CD4-positive, alpha-beta T cell treated with Interferon alpha-2 for 1 hour (primary cell): ENCODE measurements at places on chromosomes 1 and 21.

GRCh38 chr1:46603481-46603857, 599 bp downstream of the MKNK1 start:
- DNase-seq, result no peak

- no peak for DNase-seq
Measured at GRCh38 chr1:167602840-167603239, 27.2 kb upstream of the RCSD1 start.

DNA sequence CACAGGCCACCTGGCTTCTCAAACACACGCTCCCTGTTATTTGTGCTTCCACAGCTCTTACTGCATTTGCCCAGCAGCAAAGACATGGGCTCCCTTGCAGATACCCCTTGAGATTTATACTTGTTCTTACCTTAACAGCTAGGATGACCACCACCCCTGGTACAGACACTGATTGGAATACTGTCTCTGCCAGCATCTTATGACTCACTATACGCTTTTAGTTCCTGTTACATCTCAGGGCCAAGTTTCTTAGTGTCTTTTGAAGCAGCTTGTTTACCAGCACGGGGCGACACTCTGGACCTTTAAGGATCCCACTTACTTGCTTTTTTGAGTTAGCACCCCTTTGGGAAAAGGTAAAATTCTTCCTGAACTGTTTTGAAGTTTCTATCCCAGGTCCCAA, 874.8 kb downstream of the KCNT2 start:
- DNase-seq, result no peak

DNA sequence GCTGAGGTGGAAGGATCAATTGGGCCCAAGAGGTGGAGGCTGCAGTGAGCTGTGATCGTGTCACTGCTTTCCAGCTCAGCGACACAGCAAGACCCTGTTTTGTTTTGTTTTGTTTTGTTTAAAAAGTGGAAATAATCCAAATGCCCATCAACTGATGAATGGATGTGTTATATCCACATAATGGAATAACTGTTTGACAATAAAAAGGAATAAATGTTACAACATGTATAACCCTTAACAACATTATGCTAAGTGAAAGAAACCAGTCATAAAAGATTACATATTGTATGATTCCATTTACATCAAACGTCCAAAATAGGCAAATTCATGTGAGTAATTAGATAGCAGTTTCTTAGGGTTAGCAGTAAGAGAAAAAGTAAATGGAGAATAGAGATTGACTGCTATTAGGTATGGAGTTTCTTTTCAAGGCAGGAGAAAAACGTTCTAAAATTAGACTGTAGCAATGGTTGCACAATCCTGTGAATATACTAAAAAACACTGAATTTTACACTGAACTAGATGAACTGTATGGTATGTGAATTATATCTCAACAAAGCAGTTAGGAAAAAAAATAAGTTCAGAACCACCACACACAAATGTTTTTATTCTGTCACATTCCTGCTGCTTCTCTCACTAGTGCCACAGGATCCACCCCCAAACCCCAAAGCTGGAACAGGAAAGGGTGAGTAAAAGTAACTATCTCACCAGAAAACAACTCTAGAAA, 15.7 kb downstream of the FOXJ3 start:
- peak; percentile 23 for DNase-seq

GRCh38 chr1:110774398-110774797, 98.5 kb upstream of the CD53 start:
- no peak for DNase-seq

DNA sequence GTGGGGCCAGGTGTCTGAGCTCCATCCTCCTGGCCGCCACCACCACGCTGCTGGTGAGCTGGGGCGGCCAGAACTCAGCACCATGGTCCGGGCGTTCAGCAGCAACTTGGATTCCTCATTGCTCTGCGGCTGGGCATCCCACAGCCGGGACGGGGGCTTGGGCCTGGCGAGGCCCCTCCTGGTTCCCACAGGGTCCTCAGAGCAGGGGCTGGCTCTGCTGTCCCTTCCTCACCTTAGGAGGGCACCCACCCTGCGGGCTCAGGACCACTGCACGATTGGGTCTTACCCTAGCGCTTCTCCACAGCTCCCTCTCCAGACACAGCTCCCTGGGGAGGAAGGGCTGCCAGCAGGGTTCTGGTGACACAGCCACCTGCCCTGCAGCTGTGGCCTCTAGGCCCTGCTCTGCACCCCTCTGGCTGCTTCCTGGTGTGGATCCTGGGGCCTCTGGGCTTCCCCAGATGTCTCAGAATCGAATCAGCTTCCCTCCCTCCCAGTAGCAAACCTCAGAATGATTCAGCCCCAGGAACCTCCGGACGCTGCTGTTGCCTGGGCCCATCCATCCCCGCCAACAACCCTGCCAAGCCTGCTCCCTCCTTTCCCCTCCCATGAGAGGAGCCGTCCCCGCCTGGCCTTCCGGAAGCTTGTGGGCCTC, 25.0 kb downstream of the CRYAA start:
- no peak for DNase-seq

DNA sequence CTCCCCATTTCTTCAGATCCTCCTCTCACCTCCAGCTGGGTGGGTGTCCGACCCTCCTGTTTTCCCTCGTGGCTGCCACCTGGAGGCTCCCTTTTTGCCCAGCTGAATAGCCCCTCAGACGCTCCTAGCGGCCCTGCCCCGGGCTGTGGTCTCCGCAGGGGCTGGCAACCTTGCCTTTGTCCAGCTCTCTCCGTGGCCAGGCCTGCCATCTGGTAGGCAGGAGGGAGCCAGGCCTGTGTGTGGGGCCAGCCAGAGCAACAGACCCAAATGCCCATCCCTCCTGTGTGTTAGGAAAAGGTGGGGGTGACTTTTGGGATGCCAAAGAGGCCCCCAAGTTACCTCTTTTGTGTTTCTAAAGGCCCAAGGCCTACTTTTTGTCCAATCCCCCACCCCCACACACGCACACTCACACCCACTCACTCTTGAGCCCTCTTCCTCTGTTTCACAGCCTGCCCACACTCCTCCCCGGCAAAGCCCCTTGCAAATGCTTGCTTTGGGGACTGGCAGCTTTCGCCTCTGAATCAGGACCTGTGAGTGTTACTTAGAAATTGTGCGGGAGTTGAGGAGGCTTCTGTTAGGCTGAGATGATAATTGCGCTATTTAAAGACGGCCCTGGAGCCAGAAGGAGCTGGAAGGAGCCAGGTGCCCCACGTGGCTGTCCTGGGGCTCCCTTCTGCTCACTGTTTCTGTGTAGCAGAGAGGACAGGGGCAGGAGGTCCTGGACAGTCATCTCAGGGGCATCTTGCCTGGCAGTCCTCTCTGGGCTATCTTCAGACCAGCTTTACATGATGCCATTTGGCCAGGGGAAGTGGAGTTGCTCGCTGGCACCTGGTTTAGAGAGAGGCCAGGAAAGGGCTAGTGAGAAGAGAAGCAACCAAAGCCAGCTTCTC, 9.1 kb downstream of the PPFIA4 start:
- DNase-seq, result no peak

DNA sequence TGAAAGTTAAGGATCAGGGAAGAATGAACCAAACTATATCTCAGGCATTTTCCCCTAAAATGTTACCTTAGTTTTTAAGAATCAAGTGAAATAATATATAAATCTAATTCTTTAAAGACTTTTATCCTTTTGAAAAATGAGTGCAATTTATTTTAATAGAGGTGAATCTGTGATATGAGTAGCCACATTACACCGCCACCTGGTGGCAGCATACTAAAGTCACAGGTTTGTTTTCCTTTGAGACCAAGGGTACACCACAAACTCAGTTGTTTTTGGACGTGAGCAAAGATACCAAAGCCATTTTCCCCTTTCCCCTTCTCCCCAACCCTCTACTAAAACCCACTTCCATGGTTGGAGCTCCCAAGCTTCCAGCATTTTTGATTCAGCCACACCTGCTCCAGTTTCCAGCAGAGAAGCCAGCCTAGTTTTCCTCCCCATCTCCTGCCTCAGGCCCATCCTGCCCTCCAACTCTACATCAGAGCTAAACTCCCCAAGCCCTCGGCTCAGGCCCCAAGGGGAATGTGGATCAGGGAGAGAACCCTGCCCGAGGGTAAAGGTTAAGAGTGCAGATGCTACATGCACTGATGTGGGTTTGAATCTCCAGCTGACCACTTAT, 22.9 kb upstream of the LDLRAP1 start:
- peak; percentile 70 for DNase-seq

DNA sequence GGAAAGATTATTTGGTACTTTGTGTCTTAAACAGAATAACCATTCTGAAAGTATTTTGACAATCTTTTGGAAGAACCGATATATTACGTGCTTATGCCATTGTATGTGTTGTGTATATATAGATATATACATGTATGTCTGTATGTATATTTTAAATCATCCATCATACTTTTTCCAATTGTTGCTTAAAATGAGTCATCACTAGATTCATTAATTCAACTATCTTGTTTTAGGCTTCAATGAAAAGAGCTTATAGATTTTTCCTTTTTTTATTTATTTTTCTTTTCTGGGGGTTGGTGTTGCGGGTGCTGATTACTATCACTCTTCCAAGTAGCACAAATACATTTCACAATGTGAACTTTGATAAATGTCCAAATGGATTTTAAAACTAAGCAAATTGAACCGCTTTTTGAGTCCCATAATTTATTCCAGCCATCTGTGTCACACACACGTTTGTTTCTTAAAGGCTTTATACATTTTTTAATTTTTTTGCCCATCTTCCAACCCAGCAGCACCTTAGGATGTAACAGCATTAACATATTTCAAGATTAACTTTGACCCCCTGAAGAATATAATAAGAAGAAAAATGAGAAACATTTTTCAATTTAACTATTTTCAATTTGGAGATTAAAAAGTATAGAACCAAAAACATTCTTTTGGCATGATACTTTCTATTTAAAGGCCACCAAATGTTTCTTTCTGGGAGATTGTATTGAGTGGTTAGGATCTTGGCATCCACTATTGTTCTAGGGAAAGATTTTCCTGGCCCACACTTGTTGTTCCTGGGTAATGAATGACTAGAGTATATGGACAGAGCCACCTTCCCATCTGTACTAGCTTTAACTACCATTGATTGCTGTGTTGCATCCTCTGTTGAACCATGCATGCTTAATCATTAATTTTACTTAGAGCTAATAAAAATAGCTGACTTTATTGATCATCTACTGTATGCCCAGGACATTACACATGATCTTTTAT, 9.3 kb upstream of the DPYD start:
- DNase-seq, result no peak

DNA sequence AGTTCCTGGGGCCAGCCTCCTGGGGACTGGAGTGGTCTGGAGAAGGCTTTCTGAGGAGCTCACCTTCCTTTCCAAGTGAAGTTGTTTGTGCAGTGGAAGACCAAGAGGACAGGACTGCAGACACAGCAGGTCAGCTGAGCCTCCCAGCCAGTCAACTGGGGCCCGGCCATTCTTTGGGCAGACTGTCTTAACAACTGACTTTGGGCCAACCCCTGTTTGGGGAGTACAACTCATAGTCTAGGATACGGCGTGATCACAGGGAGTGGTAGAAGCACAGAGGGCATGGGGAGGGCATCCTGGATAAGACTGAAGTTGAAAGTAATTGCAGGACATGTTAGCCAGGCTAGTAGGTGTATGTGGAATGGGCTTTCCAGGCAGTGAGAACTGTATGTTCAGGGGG, 50.3 kb downstream of the PGM1 start:
- no peak for DNase-seq

- no peak for DNase-seq
Measured at GRCh38 chr1:118954301-118954905, 33.7 kb downstream of the TBX15 start.

- no peak for DNase-seq
Measured at GRCh38 chr1:35211120-35211414, 18.1 kb upstream of the SFPQ start.

DNA sequence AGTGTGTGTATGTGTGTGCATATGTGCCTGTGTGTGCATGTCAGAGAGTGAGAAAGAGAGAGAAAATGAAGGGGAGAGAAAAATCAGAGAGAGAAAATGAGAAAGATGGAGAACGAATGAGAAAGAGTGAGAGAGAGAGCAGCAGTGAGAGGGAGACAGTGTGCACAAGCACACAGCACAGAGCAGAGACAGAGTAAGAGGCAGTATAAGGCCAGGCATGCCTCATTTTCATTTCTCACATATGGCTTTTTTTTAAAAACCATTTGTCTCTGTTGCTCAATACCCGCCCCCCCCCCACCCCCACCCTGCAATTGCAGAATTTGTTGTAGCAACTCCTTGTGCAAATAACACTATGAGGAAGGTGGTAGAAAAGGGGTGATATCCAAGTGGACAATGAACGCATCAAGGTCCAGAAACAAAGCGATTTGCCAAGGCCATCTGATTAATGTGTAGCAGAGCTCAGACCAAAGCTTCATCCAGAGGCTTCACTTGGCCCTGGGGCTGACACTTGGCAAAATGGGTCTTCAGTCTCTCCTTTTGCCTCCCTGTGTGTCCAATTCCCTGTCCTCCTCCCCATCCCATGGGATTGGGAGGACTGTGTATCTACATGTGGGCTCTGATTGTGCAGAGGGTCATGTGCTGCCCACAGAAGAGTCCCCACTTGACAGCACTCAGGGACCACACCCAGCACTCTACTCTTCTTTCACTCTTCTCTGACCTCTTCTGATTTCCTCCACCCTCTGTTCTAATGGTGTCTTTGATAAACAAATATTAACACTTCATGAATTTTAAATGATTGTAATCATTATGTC, 38.9 kb upstream of the HSD3B1 start:
- no peak for DNase-seq

- no peak for DNase-seq
Measured at GRCh38 chr1:203520315-203520714, 26.4 kb downstream of the OPTC start.

- no peak for DNase-seq
Measured at GRCh38 chr1:156553860-156554485, 18.4 kb downstream of the IQGAP3 start.

DNA sequence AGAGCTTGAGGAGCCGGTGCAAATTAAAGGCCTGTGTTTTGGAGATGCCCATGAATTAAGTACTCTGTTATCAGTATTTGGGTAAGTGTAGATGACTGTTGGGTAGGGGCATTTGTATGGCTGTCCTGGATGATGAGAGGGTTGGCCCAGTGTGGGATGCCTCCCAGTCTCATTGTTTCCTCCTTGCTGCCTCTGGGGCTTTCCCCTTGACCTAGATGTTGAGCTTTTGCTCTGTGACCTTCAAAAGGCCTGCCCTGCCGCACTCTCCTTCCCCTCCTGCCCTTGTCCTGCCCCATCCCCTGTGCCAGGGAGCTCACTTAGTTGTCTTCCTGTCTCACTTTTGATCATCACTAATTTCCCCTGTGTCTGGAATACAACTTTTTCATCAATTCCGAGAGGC, 10.0 kb downstream of the GALNT2 start:
- no peak for DNase-seq

DNA sequence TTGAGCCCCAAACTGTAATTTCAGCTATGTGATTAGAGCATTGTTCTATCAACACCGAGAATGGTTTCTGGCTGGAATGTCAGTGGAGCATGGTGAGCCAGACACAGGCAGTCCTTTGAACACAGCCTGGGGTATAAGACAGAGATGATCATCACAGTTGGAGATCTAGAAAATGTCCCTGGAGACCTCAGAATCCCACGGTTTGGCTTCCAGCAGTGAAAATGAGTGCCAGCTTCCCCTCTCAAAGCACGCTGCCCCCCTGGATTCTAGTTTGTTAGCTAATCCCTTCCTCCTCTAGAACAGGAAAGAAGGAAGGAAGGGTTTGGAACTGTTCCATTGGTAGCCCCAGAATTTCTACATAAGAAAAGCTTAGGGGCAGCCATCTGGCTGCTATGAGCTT, 59.9 kb upstream of the JAK1 start:
- no peak for DNase-seq

- no peak for DNase-seq
Measured at GRCh38 chr1:234134878-234135277, 230.4 kb downstream of the SLC35F3 start.

GRCh38 chr1:232773752-232774151, 31.5 kb upstream of the MAP10 start:
- DNase-seq, result no peak

GRCh38 chr21:41869771-41870170, 9.4 kb downstream of the PRDM15 start:
- no peak for DNase-seq
